ENCODE measurements at places on chromosomes 7 and 10. TPM values are rescaled to one million over a fixed set of nuclear protein-coding genes. Genes with fewer than 3 reads are reported as not detected.

Gene ARID5B
- 56.9 TPM for total RNA-seq

- DNase-seq, result peak; percentile 75
These were observed at the start of gene FKBP9 for GRCh38 chr7:32957326-32958045. Gene FKBP9, plus strand, starts transcription at chr7:32957440. Its CDS starts 134 bp downstream, at chr7:32957574.

GRCh38 chr10:91700273-91700672 lies 67.4 kb upstream of the PPP1R3C start:
- no peak for DNase-seq

DNA sequence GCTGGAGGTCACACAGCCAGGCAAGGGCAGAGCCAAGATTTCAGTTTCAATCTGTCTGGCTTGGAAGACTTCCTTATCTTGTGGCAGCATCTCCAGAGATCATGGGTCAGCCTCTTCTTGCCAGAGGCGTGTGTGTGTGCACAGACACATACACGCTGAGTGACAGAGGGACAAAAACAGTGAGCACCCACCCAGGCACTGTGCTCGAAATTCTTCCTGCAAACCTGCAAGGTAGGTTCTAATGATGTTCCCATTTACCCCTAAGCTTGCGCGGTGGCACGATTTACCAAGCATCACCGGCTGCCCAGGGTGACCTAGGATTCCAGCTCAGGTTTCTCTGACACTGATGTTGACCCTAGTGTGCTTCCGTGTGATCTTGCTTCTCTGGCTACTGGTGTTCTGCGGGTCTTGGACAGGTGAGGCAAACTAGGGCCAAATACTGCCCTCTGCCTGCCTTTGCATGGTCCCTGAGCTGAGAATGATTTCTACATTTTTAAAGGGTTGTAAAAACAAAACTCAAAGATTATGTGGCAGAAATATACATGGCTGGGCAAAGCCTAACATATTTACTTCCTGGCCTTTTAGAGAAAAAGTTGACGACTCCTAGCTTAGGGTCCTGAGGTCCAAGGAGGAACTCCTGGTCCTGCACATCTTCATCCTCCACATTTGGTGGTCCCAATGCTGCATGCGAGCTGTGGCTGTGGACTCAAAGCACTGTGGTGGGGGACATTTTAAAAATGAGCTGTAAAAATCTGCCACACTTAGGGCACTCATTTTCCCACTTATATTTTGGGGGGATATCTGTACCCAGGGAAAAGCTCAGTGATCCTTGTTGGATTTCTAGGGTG lies 268.5 kb downstream of the RPS24 start:
- DNase-seq, result no peak

- DNase-seq, result no peak
These were observed 644.1 kb upstream of the SEMA3D start for GRCh38 chr7:85830982-85831381.

- DNase-seq, result peak; percentile 62
These were observed 26.5 kb upstream of the TMEM248 start for GRCh38 chr7:66894463-66895080.

All from activated CD4-positive, alpha-beta T cell treated with anti-CD3 and anti-CD28 coated beads, Interleukin-2, amount 10 ng/mL, durations not matched to agents 24 days and 14 days (primary cell).